Esophagus mucosa (tissue), 1 donor: ENCODE measurements at places on chromosomes 5 and 9.
A peak's percentile ranks its signal among the peaks of the same experiment; 100 is the strongest.

DNA sequence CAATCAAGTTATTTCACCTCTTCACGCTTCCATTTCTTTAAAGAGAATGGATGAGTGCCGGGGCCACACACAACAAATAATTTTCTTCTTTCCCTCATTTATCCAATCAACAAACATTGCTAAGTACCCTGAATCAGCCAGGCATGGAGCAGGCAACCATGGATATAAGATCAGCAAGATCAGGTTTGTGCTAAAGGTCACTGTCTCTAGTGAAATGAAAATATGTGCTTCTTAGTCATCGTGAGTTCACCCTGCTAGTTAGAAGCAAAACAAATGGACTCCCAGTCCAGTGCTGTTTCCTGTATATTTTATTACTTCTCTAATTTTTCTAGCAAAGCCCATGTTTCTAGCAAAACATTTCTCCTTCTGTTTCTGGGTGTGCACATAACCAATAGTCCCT is 629.2 kb downstream of the BNC2 start:
- ATAC-seq, result no peak

DNA sequence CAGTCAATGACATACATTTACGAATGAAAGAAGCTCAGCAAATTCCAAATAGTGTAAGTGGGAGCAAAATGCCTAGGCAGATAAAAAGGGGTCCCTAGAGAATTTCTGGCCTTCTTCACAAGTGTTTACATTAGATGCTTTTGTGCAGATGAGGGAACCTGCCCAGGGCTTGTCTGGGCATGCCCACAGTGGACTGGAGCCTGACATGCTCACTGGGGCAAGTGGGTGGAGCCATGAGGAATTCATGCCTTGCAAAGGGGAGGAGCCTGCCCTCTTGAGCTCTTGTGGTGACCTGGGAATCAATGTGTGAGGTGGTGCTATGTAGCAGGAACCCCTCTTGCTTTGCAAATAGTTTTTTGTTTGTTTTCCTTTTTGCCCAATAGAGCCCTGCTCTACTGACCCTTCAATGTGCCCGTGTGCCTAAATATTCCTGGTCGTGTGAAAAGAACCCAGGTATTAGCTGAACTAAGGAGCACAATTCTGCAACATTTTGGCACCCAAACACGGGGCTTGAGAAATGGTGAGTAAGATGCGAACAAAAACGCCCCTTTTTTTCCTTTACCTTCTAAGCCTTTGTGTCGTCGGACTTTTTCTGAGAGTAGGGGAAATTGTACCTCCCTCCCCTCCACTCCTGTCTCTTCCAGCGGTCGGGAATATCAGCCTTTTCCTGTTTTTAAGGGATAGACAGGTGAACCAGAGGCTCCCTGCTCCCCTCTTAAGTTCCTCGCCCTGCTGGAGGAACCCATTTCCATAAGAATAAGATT is 433.8 kb upstream of the CDH9 start:
- no peak for ATAC-seq

- ATAC-seq, result no peak
Measured at GRCh38 chr9:19451240-19452087, 42.7 kb downstream of the ACER2 start.

DNA sequence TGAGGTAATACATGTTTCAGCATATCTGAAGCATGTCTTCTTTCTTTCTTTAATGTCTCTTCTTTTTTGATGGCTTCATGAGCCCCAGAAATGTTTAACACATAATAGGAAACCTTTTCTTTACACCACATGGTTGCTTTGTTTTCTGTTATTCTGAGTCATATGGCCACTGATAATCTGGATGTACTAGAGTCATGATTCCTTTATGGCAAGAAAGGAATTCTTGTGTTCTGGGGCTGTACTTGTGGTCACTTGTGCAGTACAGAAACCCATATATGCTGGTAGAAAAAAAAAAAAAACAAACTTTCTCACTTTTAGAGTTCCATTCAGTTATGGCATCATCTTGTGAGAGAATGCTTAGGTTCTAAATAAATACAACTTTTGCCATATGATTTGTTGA is 1669.3 kb upstream of the CDH9 start:
- no peak for ATAC-seq

GRCh38 chr9:132027752-132028663 is 51.7 kb downstream of the MED27 start:
- peak; percentile 54 for ATAC-seq

- no peak for ATAC-seq
Measured at GRCh38 chr9:91489361-91489899, 65.8 kb upstream of the NFIL3 start.

DNA sequence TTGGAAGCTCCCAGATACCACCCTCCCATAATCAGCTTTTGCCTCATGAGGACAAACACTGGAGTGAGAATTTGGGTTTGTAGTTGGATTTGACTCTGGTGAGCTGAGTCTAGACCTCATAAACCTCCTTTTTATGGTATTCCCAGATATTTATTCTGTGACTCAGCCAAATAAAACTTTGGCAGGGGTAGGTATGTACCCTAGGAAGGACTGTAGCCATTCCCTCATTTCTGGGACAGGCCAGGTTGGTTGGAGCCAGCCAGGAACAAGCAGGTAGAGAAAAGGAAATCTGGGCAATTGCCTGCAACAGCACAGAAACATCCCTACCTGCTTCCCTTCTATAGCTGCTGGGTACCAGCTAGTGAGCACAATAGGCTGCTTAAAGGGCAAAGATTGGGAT is 19.4 kb downstream of the ENHO start:
- no peak for ATAC-seq

DNA sequence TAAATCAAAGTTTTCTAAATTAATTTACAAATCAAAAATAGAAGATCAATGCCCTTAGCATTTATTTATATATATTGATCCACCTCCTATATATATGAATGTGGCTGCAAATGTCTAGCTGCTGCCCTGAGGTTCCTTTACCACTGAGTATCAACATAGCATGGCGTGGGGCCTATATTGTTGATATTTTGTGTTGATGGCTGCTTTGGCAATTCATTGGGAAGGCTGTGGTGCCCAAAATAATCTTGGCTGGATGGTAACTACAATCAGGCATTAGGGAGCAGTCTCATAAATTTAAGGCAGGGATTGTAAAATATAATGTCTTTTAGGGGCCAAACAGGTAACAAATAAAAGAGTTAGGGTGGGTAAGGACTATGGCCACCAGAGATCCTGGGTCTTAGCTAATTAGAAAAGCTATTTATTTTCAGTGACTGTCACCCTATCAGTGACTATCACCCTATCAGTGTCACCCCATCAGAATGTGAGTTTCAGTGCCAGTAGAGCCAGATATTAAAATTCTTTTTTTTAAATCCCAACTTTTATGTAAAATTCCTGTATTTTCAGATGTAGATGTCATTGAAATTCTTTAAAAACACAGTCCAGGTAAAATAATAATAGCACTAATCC is 190.7 kb upstream of the PCSK5 start:
- no peak for ATAC-seq

- ATAC-seq, result no peak
Measured at GRCh38 chr9:14441115-14441514, 127.2 kb upstream of the NFIB start.

DNA sequence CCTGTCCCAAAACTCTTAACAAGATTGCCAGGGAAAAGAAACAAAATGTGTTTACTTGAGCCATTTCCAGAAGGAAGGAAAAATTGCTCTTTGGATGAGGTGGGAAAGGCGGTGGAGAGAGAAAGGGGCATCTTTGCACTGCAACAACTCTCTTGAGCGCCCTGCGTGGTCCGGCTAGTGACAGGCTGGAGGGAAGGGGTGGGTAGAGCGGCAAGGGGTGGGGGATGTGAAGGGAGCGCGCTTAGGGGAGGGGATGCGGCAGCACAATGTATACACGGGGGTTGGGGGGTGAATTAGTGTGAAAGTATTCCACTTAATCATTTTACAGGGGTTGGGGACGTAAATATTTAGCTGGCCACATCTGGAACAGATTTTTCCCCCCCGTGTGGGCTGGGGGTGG is 1.3 kb downstream of the FGF10 start:
- no peak for ATAC-seq

- peak; percentile 64 for ATAC-seq
Measured at GRCh38 chr9:89442981-89443814, 54.7 kb downstream of the SEMA4D start.
